ENCODE measurements at places on chromosomes 13 and 19.

GRCh38 chr19:46546194-46546896 lies 50.7 kb upstream of the PNMA8B start:
- H3K4me1 ChIP-seq = no peaks in the 10 kb centered on the region
- H3K36me3 ChIP-seq = no peaks in the 10 kb centered on the region
- H3K27me3 ChIP-seq = no peaks in the 10 kb centered on the region
- peak; percentile 26 for DNase-seq

GRCh38 chr19:49573009-49573408 lies 7.3 kb downstream of the NOSIP start:
- no peak overlapping the region for H3K4me3 ChIP-seq
- peaks cover 12% of the 10 kb centered on the region for H3K4me1 ChIP-seq

DNA sequence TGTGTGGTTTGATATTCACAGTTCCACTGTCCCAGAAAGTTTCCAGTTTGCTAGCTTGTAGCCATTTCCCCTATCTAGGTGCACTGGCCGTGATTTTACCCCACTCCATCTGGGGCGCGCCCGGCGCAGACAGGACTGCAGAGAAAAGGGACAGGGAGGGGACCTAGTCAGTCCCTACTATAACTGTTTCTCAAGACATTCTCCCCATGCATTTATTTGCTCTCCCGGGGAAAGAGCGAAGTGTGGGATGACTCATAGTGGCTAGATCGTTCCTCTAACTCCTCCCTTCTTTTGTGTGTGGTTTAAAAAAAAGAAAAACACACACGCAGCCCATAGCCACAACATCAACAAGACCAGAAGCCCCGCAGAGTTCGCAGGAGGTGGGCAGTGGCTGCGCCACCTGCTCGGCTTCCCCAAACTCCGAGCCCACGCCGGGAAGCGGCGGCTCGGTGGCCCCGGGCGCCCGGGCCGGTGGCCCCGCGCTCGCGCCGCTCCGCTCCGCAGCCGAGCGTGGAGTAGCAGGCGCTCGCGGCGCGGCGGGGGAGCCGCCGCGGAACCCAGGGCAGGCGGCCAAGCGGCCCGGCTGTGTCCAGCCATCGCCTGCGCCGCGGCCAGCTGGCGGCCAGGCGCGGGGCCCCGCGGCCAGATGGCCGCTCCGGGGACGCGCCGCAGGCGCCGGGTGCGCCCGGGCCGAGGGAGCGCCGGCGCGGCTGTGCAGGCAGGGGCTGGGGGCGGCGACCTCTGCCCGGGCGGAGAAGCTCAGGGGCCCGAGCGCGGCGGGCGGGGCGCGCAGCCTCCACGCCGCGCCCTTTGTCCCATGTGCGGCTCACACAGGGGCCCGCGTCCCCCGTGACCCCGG lies 653 bp downstream of the TMTC4 start:
- DNase-seq = peak; percentile 93
- H3K27me3 ChIP-seq = peaks cover 6% of the 10 kb centered on the region
- peaks cover 15% of the 10 kb centered on the region for H3K4me1 ChIP-seq

DNA sequence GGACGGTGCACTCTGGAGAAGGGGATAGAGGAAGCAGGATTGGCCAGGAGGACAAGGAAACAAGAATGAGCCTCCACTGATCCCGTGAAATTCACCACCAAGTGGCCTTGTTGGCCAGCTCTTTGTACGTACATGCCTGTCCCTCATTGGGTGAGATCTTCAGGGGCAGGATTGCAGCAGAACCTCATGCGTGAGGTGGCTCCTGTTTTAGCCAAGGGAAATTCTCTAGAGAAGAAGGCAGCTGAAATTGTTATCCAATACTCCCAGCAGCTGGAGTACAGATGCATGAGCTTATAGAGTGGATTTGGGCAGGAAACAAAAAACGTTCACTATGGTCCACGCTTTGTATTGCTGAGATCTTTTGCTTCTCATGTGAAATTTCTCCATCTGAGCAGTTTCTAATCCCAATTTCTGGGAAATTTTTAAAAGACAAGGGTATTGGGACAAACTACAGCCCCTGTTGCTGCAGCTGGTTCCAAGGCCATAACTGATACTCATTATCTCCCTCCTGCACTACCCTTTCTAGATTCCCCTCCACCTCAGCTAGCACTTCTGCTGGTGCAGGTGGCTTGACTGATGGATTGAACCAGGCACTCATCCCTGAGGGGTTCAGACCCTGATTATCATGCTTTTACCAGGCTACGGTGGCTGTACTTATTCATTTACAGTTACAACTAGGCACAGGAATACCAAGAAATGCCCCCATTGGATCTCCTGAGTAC lies 3.9 kb upstream of the RNF6 start:
- no peak overlapping the region for H3K4me3 ChIP-seq
- no peaks in the 10 kb centered on the region for H3K27me3 ChIP-seq
- DNase-seq = no peak
- no peak overlapping the region for H3K27ac ChIP-seq

DNA sequence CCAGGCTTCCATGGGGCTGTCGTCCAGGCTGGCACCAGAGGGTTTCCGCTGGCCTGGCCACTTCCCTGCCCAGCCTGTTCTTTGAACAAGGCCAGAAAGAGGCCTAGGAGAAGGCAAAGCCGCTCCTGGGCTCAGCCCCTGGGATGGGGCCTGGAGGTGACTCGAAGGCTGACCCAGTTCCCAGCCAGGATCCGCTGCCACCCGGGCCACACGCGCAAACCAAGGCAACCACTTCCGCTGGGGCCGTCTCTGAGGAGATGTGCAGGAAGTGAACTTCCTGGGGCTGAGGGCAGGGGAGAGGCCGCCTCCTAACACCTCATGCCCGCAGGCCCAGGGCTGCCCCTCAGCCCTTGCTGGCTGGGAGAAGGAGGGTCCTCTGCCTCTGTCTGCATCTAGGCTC lies 15.2 kb downstream of the PLEKHF1 start:
- H3K27ac ChIP-seq = no peak overlapping the region
- H3K4me1 ChIP-seq = peaks cover 1% of the 10 kb centered on the region
- no peak overlapping the region for H3K4me3 ChIP-seq
- H3K36me3 ChIP-seq = peaks cover 22% of the 10 kb centered on the region
- H3K27me3 ChIP-seq = no peaks in the 10 kb centered on the region

GRCh38 chr19:30682146-30682998 lies 310.2 kb downstream of the ZNF536 start:
- H3K27ac ChIP-seq = no peak overlapping the region
- H3K4me3 ChIP-seq = peak overlapping the region; percentile 46
- H3K27me3 ChIP-seq = peaks cover 23% of the 10 kb centered on the region
- DNase-seq = no peak

GRCh38 chr13:86877441-86877840 lies 793.7 kb upstream of the SLITRK5 start:
- DNase-seq = peak; percentile 9
- no peak overlapping the region for H3K4me3 ChIP-seq
- no peak overlapping the region for H3K27ac ChIP-seq
- H3K36me3 ChIP-seq = no peaks in the 10 kb centered on the region
- no peaks in the 10 kb centered on the region for H3K4me1 ChIP-seq

DNA sequence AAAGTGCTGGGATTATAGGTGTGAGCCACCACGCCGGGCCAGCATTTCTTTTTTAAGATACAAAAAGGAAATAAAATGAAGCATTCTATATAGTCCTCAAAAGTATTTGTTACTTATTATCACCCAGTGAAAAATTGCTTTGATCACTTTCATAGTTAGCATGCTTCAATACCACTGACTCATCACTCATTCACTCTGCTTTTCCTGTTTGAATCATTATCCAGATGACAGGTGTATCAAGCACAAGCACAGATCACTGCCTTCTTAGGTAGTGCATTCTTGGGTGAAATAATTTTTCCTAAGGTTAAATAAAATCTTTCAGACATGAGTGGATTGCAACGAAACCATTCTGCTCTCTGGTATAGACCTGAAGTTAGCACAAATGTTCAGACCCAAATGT lies 35.8 kb upstream of the SPART start:
- H3K4me1 ChIP-seq = peaks cover 4% of the 10 kb centered on the region
- H3K27ac ChIP-seq = peak overlapping the region; percentile 51
- H3K27me3 ChIP-seq = no peaks in the 10 kb centered on the region
- no peak for DNase-seq

DNA sequence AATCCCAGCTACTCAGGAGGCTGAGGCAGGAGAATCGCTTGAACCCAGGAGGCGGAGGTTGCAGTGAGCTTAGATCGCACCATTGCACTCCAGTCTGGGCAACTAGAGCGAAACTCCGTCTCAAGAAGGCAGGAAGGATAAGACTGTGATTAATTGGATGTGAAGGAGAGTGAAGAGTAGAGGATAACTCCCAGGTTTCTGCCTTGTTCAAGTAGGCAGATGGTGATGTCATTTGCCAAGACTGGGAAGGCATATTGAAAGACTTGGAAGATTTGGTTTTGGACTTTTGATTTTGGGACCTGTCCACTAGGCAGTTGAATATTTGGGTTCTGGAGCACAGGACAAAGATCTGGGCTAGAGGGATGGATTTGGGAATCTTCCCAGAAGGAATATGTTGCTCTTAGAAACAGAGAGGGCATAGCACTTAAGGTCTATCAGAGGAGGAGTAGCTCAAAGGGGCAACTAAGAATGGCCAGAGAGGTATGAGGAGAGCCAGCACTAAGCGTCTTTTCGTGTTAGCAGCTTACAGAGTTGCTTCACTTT lies 20.0 kb downstream of the GARRE1 start:
- peaks cover 12% of the 10 kb centered on the region for H3K4me1 ChIP-seq
- H3K27me3 ChIP-seq = no peaks in the 10 kb centered on the region
- no peak overlapping the region for H3K4me3 ChIP-seq
- H3K27ac ChIP-seq = peak overlapping the region; percentile 95
- peak; percentile 48 for DNase-seq

DNA sequence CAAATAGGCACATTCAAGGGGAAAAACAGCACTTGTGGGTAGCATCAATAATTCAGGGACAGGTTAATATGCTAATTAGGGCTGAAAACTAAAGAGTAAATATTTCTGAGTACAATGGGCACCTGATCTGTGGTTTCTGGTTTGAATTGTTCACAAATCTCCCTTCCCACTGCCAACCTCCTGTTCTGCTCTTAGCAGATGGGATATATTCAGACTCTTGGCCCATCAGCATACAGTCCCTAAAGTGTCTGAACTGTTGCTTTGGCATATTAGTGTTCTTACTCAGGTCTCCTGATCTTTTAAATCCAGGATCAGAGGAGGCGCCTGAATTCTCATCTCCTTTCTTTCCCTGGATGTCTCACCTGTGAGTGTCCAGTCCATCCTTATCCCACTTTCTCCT lies 8.2 kb upstream of the LRCH1 start:
- H3K27ac ChIP-seq = no peak overlapping the region
- no peaks in the 10 kb centered on the region for H3K27me3 ChIP-seq
- H3K4me3 ChIP-seq = no peak overlapping the region
- H3K36me3 ChIP-seq = no peaks in the 10 kb centered on the region

DNA sequence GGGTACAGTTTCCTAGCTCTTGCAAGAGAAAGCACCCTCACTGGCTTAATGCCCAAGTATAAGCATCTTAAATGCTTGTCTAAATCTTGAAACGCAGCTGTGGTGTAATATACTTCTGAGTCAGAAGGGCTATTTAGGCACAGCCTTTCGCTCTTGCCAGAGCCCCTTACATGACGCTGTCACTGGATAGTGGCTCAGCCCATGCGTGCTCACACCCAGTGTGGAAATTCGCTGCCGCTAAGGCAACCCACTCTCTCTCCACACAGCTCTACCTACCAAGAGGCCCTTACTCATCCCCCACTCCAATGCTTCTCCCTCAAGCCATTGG lies 24.0 kb downstream of the UQCRFS1 start:
- H3K4me1 ChIP-seq = no peaks in the 10 kb centered on the region
- no peak overlapping the region for H3K27ac ChIP-seq
- no peak for DNase-seq
- no peaks in the 10 kb centered on the region for H3K36me3 ChIP-seq
- no peak overlapping the region for H3K4me3 ChIP-seq

- no peaks in the 10 kb centered on the region for H3K36me3 ChIP-seq
- no peaks in the 10 kb centered on the region for H3K27me3 ChIP-seq
- no peak overlapping the region for H3K27ac ChIP-seq
- H3K4me1 ChIP-seq = peaks cover 12% of the 10 kb centered on the region
These were observed 12.4 kb downstream of the TMEM143 start for GRCh38 chr19:48351341-48351752.

DNA sequence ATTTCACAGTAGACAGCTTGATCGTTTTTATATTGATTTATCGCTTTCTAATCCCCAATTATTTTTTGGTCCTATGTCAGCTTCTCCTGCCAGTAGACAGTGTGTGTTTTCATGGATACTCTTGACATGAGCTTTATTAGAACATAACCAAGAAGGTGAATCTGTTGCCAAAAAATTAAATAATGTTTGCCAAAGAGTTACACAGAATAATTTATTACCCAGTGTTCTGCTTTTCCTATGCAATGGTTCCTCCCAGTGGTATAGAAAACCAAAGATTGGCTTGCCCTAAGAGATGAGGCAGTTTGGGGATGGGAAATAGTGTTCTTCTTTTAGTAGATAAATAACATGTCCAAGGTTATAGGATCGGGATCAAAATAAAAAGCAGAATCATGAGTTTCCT lies 8.5 kb upstream of the FRY start:
- H3K27ac ChIP-seq = no peak overlapping the region
- no peak overlapping the region for H3K4me3 ChIP-seq
- no peak for DNase-seq
- H3K4me1 ChIP-seq = peaks cover 2% of the 10 kb centered on the region
- no peaks in the 10 kb centered on the region for H3K27me3 ChIP-seq
- H3K36me3 ChIP-seq = no peaks in the 10 kb centered on the region

DNA sequence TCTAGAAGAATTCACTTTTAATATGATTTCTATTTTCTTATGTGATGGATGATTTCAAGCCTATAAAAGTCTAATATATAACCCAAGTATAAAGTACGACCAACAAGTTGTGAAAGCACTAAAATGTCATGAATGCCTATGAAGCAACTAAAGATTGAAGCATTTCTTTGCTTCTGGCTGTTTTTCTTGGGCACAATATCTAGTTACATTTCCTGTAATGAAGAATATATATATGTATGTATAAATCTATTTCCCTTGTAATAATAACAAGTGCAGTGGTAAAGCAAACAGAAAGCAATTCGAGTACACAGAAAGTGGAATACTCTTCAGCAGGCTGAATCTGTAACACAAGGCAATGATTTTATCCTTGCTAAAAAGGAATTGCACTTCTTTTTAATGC lies 5.4 kb downstream of the PCDH20 start:
- no peak for DNase-seq
- H3K4me1 ChIP-seq = peaks cover 10% of the 10 kb centered on the region
- H3K27ac ChIP-seq = no peak overlapping the region
- H3K4me3 ChIP-seq = no peak overlapping the region
- peaks cover 22% of the 10 kb centered on the region for H3K27me3 ChIP-seq

DNA sequence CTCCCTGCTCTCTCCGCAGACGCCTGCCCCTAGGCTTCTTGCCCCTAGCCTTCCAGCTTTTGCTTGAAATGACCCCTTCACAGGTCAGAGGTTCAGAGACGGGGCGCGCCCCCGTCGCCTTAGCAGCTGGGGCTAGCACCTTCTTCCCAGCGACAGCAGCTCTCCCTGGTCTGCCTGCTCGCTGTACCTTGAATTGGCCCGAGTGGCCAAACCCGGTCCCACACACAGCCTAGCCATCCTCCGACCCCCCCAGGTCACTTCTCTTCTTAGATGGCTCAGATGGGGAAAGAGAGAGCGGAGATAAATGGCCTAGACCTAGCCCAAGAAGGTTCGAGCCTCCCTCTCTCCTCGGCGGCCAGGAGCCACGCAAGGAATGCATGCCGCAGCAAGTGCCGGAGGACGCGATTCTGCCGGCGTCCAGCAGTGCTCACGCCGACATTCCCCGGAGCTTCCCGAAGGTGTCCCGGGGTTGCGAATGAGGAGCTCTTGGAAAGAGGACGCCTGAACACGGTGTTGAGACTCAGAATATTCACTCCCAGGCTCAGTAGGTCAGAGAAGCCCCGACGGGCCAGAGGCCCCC lies 1.3 kb downstream of the CDX2 start:
- no peak overlapping the region for H3K4me3 ChIP-seq
- peak; percentile 49 for DNase-seq
- peaks cover 100% of the 10 kb centered on the region for H3K27me3 ChIP-seq
- no peak overlapping the region for H3K27ac ChIP-seq
- peaks cover 16% of the 10 kb centered on the region for H3K4me1 ChIP-seq

All from mesenchymal stem cell (in vitro differentiated cells and primary cell).